Left cardiac atrium (tissue), 4 donors: ENCODE measurements at places on chromosomes 2 and 18. TPM values are rescaled to one million over a fixed set of nuclear protein-coding genes. Genes with fewer than 3 reads are reported as not detected.

DNA sequence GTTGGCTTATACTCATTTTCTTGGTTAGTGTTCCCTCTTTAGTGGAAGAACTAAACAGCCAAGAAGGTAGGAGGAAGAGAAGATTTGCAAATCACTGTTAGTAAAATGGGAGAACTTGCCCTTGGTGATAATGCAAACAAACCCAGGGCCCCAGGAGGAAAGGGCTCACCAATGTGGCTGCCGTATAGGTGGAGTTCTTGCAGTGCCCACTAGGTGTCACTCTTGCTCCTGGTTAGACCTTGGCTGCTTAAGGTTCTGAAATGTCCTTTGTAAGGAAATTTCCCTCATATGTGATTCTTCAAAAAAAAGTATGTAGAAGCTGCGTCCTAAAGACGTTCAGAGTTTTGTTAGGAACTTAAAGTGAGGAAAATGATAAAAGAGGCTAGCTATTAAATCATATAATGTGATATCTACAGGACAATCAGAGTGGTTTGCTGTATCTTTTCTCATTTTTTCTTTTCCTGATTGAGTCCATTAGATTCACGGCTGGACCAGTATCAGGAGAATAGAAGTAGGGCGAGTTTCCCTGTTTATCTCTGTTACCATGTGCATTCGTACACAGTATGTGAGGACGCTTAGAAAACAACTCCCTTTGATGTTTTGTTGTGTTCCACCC is 48.6 kb downstream of the RPIA start:
- peak; percentile 64 for DNase-seq

GRCh38 chr2:66305718-66306117 is 129.2 kb upstream of the MEIS1 start:
- peak; percentile 61 for DNase-seq

The OTX1 gene
- total RNA-seq: not detected

- DNase-seq: no peak
These were observed 47.1 kb downstream of the NEDD4L start for GRCh38 chr18:58091099-58091611.

The CAVIN2 gene
- 145 TPM for total RNA-seq

- no peak for DNase-seq
These were observed 5.3 kb downstream of the ABHD1 start for GRCh38 chr2:27128668-27129571.

GRCh38 chr2:44537264-44537663 is 175.5 kb downstream of the CAMKMT start:
- DNase-seq: no peak

DNA sequence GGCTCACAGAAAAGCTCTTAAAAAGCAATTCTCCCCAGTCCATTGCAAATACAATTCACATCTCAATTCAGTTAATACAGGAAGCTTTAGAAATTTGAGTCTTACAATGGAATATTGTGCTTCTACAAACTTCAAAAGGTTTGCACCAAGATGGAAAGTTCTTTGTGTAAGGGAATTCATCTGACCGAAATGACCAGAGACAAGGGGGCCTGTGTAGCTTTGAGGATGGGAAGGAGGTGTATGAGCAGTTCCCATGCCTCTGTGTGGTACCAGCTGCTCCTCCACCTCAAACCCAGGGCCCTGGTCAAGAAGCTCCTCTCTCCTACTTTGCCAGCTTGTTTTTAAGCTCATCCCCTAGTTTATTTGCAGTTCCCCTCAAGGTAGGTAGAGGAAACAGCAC is 312.8 kb upstream of the PKDCC start:
- no peak for DNase-seq

The ANKRD29 gene
- total RNA-seq: 8.5 TPM

DNA sequence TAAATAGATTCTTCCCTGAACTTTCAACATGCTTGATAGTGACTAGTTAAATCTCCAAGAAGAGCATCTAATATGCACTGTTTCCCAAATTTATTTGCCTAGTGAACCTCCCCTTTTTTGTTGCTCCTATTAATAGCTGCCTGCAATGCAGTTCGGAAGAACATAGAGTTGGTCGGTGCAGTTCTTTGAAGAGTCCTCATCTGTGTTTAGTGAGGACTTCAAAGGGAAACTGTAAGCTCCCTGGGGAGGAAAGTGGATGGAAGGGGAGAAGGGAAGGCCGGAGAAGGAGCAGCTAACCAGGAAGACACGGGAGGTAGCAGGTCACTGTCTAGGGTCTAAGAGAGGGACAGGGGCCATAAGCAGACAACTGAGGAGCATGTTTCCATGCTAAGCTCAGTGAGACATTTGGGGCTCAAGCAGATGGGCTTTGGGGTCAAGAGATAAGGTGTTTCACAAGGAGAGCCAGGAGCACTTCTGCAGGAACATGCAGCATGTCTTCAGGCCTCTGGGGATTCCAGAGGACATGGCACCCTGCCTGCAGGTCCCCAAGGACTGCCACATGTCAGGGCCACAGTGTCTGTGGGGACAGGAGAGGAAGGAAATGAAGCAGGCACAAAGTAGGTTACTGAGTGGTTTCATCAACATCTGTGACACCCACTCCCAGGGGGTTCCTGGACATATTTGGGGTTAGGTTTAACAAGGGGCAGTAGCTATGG is 48.7 kb upstream of the ANXA4 start:
- DNase-seq: no peak

GRCh38 chr2:75654012-75654411 is 7.4 kb downstream of the MRPL19 start:
- DNase-seq: no peak
